ENCODE measurements at places on chromosomes 11 and 22. TPM values are rescaled to one million over a fixed set of nuclear protein-coding genes. Genes with fewer than 3 reads are reported as not detected.

Gene DEPDC5
- 25.1 TPM for total RNA-seq

DNA sequence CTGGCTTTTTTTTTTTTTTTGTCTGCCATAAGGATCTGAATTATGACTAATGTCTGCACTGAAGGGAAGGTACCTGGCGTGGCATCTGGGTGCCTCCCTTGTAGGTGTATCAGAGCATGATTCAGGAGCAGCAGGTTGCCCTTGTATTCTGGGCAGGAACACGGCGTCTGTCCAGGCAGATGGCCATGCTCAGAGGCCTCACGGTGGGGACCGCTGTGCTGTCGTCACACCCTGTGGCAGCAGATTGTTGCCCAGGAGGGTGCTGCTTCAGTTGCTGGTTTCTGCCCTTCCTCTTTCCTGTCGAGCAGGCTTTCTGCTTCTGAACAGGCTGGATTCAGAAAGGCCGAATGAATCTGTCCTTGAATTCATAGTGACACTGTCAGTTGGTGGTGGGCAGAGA lies 11.0 kb downstream of the ZNRF3 start:
- peaks cover 34% of the 10 kb centered on the region for H3K4me1 ChIP-seq
- no peaks in the 10 kb centered on the region for H3K36me3 ChIP-seq
- no peaks in the 10 kb centered on the region for H3K27me3 ChIP-seq
- DNase-seq = peak; percentile 49
- no peak overlapping the region for H3K27ac ChIP-seq

Gene TMEM25
- total RNA-seq = 48.9 TPM

Gene FREY1
- total RNA-seq = not detected

Gene OR52B4
- total RNA-seq = not detected

Gene PTPRCAP
- total RNA-seq = 5.6 TPM

GRCh38 chr11:15197696-15198095 lies 83.0 kb downstream of the INSC start:
- H3K36me3 ChIP-seq = no peaks in the 10 kb centered on the region
- H3K4me3 ChIP-seq = no peak overlapping the region
- H3K4me1 ChIP-seq = no peaks in the 10 kb centered on the region
- no peak overlapping the region for H3K27ac ChIP-seq
- no peaks in the 10 kb centered on the region for H3K27me3 ChIP-seq
- DNase-seq = no peak

- H3K36me3 ChIP-seq = no peaks in the 10 kb centered on the region
- no peak within 1 kb of the TSS for H3K27ac ChIP-seq
- H3K27me3 ChIP-seq = no peaks in the 10 kb centered on the region
- peak; percentile 47 for DNase-seq
- peaks cover 10% of the 10 kb centered on the region for H3K4me1 ChIP-seq
Measured at GRCh38 chr11:116823031-116823843, at the start of gene APOA4. Gene APOA4, minus strand, starts transcription at chr11:116823304. Its CDS starts 113 bp downstream, at chr11:116823191.

GRCh38 chr11:94558468-94558867 lies 8.7 kb upstream of the PIWIL4 start:
- H3K36me3 ChIP-seq = no peaks in the 10 kb centered on the region
- H3K27me3 ChIP-seq = no peaks in the 10 kb centered on the region
- H3K27ac ChIP-seq = no peak overlapping the region
- H3K4me3 ChIP-seq = no peak overlapping the region
- no peak for DNase-seq

Gene KBTBD3
- 12.1 TPM for total RNA-seq

Gene MYO18B
- total RNA-seq = not detected

Gene OR4C6
- not detected for total RNA-seq

Gene OR56A1
- total RNA-seq = not detected

DNA sequence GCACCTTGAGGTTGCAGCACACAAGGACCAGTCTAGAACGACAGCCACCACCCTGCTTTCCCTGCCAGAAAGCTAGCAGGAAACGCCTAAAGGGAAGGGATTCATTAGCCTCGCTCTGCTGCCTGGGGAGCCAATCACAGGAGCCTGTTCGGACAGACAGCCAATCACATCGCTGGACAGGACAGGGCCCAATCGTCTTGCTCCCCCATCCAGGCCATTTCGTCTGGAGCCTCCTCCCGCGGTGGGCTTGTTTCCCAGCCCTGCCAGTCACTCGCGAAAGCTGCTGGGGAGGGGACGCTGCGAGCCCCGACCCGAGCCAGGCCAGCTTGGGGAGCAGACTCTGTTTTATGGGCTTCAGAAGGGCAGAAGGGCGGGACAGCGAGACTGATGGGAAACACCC lies 79.8 kb upstream of the NCAM1 start:
- H3K27ac ChIP-seq = no peak overlapping the region
- H3K4me3 ChIP-seq = no peak overlapping the region
- no peaks in the 10 kb centered on the region for H3K36me3 ChIP-seq
- H3K4me1 ChIP-seq = no peaks in the 10 kb centered on the region
- DNase-seq = peak; percentile 83

DNA sequence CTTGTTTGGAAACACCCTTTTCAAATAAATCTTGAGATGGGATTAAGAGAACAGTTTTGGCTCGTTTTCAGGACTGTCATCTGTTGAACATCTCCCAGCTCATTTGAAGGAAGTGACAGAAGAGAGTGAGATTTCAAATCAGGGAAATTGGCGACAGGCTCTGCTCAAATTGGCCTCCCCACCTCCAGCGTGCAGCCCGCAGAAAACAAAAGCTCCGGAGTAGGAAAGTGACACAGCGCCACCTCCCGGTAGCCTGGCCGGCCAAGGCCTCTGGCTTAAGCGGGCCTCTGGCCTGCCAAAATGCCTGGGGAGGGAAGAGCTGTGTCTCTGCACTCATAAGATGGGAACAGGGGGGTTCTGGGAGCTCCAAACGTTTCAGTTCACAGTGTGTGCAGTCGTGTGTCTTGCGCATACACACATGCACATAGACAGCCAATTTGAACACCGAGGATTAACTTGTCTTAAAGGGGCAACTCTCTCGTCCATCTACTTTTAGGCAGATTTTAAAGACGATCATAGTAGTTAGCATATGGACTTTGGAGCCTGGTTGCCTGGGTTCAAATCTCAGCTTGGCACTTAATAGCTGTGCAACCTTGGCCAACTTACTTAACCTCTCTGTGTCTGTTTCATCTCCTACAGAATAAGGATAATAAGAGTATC lies 132.7 kb upstream of the RCN1 start:
- peak; percentile 62 for DNase-seq
- no peak overlapping the region for H3K27ac ChIP-seq
- no peaks in the 10 kb centered on the region for H3K4me1 ChIP-seq
- no peak overlapping the region for H3K4me3 ChIP-seq

GRCh38 chr11:59556115-59556916 lies 45.0 kb downstream of the OR4D9 start:
- no peaks in the 10 kb centered on the region for H3K36me3 ChIP-seq
- peaks cover 5% of the 10 kb centered on the region for H3K4me1 ChIP-seq
- no peak overlapping the region for H3K4me3 ChIP-seq

- no peak overlapping the region for H3K4me3 ChIP-seq
- H3K4me1 ChIP-seq = no peaks in the 10 kb centered on the region
- peaks cover 10% of the 10 kb centered on the region for H3K36me3 ChIP-seq
- DNase-seq = no peak
- no peak overlapping the region for H3K27ac ChIP-seq
- no peaks in the 10 kb centered on the region for H3K27me3 ChIP-seq
Measured at GRCh38 chr11:640021-640706, 3.1 kb downstream of the DRD4 start.
